ENCODE measurements at places on chromosomes 11 and 22.

DNA sequence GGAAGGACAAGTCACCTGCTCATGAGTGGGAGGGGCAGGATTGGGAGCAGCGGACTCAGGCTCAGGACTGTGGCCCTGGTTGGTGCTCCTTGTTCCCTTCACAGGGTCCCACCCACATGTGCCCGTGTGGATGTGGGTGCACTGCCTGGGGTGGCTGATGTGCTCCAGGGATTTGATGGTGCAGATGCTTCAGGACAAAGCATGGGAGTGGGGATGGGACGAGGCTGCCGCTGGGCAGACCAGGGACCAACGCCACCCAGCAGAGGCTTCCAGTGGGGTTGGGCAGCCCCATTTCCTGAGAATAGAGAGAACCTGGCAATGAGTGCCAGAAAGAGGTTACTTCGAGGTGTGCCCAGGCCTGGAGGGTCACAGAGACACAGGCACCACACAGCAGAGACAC, 65.5 kb upstream of the IGLL5 start:
- H3K36me3 ChIP-seq = no peaks in the 10 kb centered on the region
- peaks cover 84% of the 10 kb centered on the region for H3K4me1 ChIP-seq
- no peak overlapping the region for H3K4me3 ChIP-seq

DNA sequence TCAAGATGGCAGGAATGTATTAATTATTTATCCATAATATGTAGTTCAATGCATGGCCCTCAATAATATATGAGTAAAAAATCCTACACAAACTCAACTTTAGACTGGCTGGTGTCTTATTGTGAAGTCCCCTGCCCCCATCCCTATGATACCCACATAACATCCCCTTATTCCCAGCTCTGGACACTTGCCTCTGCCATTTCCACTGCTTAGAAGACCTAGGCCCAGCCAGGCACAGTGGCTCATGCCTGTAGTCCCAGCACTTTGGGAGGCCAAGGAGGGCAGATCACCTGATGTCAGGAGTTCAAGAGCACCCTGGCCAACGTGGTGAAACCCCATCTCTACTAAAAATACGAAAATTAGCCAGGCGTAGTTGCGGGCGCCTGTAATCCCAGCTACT, 84.4 kb downstream of the BDNF start:
- no peaks in the 10 kb centered on the region for H3K27me3 ChIP-seq
- H3K36me3 ChIP-seq = no peaks in the 10 kb centered on the region
- H3K4me1 ChIP-seq = no peaks in the 10 kb centered on the region

DNA sequence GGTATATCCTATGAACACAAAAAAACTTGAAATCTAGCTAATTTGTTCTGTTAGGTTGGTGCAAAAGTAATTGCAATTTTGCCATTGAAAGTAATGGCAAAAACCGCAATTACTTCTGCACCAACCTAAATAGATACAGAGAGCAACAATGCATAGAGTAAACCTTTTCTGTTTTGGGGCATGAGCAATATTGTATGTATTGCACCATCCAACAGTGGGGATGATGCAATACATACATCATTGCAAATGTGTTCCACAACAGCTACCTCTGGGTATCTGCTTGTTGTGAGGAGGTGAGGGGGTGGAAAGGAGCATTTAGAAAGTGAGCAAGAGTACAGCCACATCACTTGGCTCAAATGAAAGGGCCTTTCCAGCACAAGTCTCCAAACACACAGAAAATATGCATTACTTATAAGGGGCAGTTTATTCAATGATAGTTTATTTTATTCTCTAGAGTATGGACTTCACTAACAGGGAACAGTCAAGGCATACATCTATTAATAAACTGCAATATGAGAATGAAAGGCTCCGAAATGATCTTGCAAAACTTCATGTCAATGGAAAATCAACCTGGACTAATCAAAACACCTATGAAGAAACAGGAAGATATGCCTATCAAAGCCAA, 77.3 kb downstream of the DEUP1 start:
- H3K27ac ChIP-seq = no peak overlapping the region
- no peaks in the 10 kb centered on the region for H3K36me3 ChIP-seq
- DNase-seq = no peak
- no peak overlapping the region for H3K4me3 ChIP-seq
- no peaks in the 10 kb centered on the region for H3K27me3 ChIP-seq

DNA sequence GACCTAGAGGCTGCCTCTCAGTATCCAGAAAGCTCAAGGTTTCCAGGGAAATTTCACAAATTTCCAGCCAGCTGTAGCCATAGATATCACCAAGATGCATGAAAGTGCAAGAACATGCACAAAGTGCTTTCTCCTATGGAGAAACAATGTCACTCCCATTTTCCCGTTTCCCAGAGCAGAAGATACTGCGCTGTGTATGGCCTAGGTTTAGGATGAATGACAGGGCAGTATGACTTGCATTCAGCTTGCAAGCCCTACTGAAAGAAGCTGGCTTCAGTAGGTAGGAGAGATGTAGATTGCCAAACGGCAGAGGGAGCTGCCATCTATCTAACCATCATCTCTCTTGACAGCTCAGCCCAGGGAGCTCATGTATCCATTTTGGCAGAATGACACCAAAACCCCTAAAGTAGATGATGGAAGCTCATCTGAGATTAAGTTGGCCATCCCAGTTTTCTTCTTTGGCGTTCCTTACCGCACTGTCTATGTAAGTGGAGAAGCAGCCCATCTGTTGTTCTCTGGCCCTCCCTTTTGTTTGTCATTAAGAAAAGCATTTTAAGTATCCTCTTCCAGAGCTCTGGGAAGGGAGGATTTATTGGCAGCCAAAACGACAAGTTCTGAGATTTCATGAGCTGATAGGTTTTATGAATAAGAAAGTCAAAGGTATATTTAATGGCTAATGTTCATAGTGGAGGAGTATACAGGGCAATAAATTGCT, 4.6 kb downstream of the TECTA start:
- H3K27me3 ChIP-seq = no peaks in the 10 kb centered on the region
- no peak overlapping the region for H3K4me3 ChIP-seq

- no peak overlapping the region for H3K27ac ChIP-seq
- no peaks in the 10 kb centered on the region for H3K4me1 ChIP-seq
- no peak for DNase-seq
- no peak overlapping the region for H3K4me3 ChIP-seq
- no peaks in the 10 kb centered on the region for H3K27me3 ChIP-seq
Measured at GRCh38 chr22:38125751-38126201, 15.3 kb upstream of the BAIAP2L2 start.

DNA sequence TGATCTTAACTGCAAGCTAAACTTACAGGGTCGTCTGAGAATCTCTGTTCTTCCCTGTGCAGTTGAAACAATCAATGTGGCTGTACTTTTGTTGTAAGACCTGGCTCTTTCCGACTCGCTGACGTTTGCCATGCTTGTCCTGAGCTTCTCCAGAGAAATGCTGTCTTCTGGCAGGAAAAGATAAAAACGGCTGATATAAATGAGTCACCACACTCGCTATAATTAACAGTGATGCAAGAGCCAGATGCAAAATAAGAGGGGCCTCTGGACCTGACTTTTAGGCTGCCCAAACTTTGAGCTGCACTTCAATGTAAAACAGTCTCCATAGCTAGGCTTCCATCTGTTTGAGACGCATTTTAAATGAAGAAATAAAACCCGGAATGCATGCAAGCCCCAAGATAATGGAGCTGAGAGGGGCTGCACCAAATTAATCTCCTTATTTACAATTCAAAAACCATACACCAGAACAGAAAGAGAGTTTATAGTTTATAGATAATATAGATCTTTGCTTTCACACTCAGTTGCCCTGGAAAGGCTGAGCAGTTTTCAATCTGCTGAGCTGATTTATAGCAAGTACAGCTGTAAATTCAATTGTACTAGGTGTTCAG, 48.5 kb downstream of the WT1 start:
- H3K36me3 ChIP-seq = no peaks in the 10 kb centered on the region
- no peaks in the 10 kb centered on the region for H3K4me1 ChIP-seq
- H3K27ac ChIP-seq = no peak overlapping the region
- H3K4me3 ChIP-seq = no peak overlapping the region
- peaks cover 27% of the 10 kb centered on the region for H3K27me3 ChIP-seq

DNA sequence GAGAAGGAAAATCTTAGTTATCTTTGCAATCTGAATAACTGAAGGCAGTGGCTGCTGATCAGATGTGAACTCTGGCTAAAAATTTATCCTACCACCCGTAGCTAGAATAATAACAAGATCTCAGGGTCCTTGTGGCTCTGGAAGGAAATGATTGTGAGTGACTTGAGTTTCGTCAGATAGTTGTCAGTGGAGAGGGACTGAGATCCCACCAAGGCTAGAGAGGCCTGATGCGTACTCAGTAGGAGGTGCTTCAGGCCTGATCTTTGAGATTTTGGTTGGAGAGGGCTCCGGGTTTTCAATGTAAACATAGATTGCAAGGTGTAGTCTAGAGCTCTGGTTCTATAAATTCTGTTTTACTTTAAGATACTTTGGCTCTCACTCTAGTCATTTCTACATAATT, 1.4 kb downstream of the MADD start:
- H3K27me3 ChIP-seq = no peaks in the 10 kb centered on the region
- no peak for DNase-seq
- H3K36me3 ChIP-seq = peaks cover 43% of the 10 kb centered on the region

DNA sequence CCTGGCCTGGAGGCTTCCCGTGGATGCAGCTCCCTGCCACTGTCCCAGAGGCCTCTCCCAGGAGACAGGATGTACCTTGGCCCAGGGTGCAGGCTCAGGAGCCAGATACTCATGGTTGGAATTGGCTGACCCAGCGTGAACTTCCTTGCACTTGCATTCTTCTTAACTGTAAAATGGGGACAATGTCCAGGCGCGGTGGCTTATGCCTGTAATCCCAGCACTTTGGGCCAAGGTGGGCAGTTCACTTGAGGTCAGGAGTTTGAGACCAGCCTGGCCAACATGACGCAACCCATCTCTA, 20.1 kb upstream of the ST3GAL4 start:
- no peak for DNase-seq
- no peak overlapping the region for H3K27ac ChIP-seq
- no peak overlapping the region for H3K4me3 ChIP-seq

GRCh38 chr11:62516736-62517371, 29.8 kb downstream of the AHNAK start:
- H3K27me3 ChIP-seq = no peaks in the 10 kb centered on the region
- peaks cover 57% of the 10 kb centered on the region for H3K36me3 ChIP-seq
- H3K4me3 ChIP-seq = no peak overlapping the region

- peak overlapping the region; percentile 82 for H3K27ac ChIP-seq
- peaks cover 5% of the 10 kb centered on the region for H3K36me3 ChIP-seq
- H3K4me3 ChIP-seq = peak overlapping the region; percentile 82
- no peak for DNase-seq
Measured at GRCh38 chr22:38792833-38793232, 1.1 kb downstream of the DNAL4 start.

GRCh38 chr11:104856607-104857006, 41.7 kb downstream of the CASP12 start:
- no peaks in the 10 kb centered on the region for H3K27me3 ChIP-seq
- no peak for DNase-seq
- no peak overlapping the region for H3K27ac ChIP-seq
- peaks cover 18% of the 10 kb centered on the region for H3K4me1 ChIP-seq
- no peaks in the 10 kb centered on the region for H3K36me3 ChIP-seq
- H3K4me3 ChIP-seq = no peak overlapping the region
